ENCODE measurements at places on chromosomes 7 and 10. TPM values are rescaled to one million over a fixed set of nuclear protein-coding genes. Genes with fewer than 3 reads are reported as not detected.

The SLC29A3 gene
- total RNA-seq = 2.0 TPM

The NRAP gene
- not detected for total RNA-seq

- DNase-seq = no peak
These were observed 85.6 kb upstream of the FGFR2 start for GRCh38 chr10:121683816-121684215.

- no peak for DNase-seq
These were observed 270.4 kb downstream of the DNAJB6 start for GRCh38 chr7:157607218-157607617.

DNA sequence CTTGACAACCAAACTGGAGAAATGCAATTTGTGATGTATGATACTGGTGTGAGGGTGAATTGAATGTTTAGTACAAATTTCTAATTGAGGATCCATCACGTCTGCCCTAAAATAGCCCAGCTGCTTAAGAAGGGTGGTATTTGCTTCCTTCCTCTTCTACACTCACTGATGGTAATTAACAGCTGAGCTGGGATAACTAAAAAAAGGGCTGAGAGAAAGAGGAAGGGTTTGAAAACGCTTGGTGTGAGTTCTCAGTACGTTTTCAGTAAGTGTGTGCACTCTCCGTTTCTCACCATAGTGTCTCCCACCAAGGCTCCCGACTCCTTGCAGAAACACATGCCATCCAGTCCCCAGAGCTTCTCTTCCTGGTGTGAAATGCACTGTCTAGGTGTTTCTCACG lies 54.3 kb downstream of the MAP3K8 start:
- no peak for DNase-seq

- DNase-seq = no peak
These were observed 6.7 kb downstream of the SH2D4B start for GRCh38 chr10:80544316-80544953.
